Hypothalamus (tissue), 51 donors: ENCODE measurements at places on chromosomes 13 and 19.
A peak's percentile ranks its signal among the peaks of the same experiment; 100 is the strongest.

DNA sequence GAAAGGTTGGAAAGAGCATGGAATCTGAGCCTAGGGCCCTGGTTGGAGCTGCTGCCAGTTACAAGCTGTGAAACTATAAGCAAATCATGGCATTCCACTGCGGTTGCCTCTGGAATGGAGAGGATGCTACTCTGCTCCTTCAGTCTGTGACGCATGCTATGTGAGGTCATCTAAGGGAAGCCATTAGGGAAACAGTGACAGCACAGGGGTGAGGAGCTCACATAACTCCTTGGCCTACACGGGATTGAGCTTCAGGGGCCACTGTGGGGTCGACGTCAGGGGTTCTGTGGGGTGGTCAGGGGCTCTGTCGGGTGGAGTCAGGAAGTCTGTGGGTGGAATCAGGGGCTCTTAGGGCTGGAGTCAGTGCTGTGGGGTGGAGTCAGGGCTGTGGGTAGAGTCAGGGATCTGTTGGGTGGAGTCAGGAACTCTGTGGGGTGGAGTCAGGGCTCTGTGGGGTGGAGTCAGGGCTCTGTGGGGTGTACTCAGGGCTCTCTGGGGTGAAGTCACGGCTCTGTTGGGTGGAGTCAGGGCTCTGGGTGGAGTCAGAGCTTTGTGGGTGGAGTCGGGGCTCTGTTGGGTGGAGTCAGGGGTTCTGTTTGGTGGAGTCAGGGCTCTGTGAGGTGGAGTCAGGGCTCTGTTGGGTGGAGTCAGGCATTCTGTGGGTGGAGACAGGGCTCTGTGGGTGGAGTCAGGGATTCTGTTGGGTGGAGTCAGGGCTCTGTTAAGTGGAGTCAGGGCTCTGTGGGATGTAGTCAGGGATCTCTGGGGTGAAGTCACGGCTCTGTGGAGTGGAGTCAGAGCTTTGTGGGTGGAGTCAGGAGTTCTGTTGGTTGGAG, 35.8 kb upstream of the MEDAG start:
- no peak for DNase-seq

GRCh38 chr13:34162544-34162933, 344.6 kb downstream of the RFC3 start:
- DNase-seq: no peak

DNA sequence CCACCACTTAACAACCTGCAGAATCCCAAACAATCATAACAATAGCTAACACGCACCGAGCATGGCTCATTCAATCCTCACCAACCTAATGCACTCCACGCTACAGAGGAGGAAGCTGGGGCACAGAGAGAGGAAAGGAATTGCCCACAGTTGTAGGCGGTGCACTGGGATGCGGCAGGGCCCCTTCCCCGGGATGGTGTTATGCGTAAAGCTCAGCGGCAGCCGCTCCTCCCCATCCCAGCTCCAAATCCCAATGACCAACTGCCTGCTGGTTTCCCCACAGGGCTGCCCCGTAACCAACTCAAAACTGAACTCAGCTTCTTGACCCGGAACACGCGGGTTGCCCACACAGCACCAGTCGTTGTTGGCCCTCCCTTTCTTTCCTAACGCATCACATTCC, 42.2 kb downstream of the SERP2 start:
- no peak for DNase-seq

- no peak for DNase-seq
Measured at GRCh38 chr19:11020982-11021759, 60.3 kb downstream of the SMARCA4 start.

GRCh38 chr13:27481766-27482165, 31.4 kb upstream of the MTIF3 start:
- peak; percentile 36 for DNase-seq

DNA sequence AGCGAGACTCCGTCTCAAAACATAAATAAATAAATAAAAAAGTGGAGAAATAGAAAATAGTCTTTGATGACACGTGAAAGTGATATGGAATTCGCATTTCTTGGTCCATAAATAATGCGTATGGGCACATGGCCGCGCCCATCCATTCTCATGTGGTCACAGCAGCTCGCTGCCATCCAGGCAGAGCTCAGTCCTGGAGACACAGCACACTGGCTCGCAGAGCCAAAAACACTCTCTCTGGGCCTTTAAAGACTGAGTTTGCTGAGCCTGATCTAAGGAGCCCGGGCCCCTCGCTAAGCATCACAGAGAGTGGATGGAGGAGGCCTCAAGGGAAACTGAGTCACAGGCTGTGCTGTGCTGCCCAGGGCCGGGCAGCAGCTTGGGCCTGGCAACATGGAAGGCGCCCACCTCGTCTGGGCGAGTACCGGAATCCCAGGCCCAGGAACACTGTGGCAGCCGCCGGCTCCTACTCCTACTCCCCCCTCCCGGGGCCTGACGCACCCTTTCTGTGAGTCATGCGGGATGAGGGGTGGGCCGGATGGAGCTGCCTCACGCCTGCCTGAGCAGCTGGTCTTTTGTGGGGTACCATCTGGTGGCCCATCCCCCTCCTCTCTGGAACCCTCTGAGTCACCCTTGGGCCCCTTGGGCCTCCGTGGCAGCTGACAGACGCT, 28.9 kb upstream of the CACTIN start:
- peak; percentile 23 for DNase-seq
